Activated naive CD4-positive, alpha-beta T cell treated with anti-CD3 and anti-CD28 coated beads for 36 hours (primary cell): ENCODE measurements at places on chromosomes 1 and 21.
A peak's percentile ranks its signal among the peaks of the same experiment; 100 is the strongest.

GRCh38 chr1:238384381-238384780, 493.7 kb upstream of the ZP4 start:
- DNase-seq = no peak

DNA sequence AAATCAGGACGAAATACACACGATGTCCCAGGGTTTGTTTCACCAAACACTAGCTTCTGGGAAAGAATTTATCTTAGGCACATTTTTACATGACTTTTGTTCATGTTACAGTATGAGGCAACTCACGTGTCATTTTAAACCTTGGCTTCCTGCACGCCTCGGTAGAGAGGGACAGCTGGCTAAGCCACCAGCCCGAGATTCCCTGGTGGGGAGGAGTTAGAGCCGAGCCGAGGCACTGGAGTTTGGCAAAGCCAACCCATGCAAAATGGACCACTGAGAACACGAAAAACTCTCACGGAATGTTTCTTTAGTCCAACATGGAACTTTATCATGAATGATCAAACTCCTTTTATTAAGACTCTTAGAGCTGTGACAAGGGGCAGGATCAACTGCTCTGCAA, 240.0 kb downstream of the DYRK1A start:
- DNase-seq = no peak

DNA sequence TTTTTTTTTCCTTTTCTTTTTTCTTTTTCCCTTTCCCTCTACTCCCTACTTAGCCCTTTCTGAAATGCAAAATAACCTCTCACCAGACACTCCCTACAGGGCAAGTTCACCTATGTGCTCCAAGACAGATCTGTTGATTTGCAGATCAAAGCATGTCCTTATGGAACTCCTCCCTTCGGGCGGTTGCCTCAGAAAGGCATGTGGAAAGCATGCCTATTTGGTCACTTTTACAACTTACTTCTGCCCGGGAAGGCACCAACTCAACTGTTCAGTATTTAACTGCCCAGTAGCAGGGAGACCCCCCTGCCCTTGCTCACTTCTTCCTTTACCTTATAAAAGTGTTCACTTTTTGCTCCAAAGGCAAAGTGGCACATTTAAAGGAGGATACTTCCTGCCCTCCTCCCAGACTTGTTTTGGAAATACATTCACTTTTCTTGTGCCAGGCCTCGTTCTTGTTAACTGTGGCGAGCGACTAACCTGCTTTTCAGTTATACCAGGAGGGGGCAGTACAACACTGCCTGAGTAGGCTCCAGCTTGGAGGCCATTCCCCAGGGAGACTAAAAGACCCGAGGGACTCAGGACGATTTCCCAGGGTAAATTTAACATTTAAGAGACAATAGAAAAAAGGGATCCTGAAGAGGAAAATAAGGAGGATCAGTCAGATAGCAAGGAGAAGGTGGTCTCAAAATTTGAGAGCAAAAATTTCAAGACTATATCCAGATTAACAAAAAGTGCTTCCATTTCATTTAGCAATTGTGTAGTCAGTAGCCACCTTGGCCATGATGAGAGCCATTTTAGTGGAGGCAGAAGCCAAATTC, 12.3 kb upstream of the SLAMF7 start:
- DNase-seq = peak; percentile 81

DNA sequence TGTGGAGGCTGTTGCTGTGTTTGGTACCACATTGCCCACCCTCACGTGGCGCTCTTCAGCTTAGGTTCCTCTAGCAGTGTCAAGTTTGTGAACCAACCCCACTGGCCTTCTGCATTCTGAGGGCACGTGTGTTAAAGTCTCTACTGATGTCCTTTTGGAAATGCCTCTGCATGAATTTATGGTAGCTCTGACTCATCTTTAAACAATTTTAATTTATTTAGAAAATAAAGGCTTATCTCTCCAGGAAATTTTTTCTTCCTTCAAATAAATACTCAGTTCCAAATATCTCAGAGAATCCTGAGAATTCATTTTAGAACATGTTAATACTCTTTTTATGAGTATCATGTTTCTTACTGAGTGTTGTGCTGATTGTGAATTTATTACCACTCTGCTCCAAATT, 5.5 kb downstream of the CD1D start:
- DNase-seq = no peak

DNA sequence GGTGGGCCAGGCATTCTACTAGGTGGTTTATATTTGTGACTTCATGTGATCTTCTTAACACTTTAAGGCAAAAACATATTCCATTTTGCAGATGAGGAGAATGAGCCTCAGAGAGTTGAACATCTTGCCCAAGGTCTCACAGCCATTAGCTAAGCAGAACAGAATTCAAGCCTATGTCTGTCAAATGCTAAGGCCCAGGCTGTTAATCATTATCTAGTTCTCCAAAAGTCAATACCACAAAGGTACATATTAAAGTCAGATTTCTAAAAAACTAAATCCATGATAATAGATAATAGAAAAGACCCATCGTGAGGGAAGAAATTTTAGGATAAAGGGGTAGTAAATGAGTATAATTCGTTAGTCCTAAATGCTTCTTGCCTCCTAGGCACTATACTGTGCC, 234.3 kb downstream of the KCNH1 start:
- no peak for DNase-seq

DNA sequence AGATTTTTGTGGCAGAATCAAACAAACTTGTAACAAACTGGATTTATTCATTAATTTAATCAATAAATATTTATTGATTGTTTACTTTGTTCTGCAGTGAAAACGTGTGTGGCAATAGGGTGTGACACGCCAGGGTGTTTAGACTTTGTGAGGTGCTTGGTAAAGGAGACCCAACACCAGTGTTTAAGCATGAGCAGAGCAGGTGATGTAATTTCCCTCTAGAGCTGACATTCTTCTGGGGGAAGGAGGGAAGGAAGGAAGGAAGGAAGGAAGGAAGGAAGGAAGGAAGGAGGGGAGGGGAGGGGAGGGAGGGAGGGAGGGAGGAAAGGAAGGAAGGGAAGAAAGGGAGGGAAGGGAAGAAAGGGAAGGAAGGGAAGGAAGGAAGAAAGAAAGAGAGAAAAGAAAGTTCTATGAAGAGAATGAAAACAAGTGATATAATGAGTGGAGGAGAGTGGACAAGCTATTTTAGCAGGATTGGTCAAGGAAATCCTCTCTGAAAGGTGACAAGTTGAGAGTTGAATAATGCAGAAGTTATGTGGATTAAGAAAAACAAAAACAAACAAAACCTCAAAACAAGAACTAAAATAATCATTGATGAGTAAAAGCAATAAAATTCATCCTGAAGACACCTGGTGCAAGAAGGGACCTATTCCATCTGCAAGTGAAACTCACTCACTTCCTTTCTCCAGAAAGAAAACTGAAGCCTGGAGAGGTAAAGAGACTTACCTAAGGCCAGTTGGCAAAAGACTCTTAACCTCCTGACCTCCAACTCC, 60.8 kb downstream of the TSEN15 start:
- DNase-seq = no peak

GRCh38 chr1:73744985-73745384, 453.0 kb downstream of the LRRIQ3 start:
- no peak for DNase-seq

- DNase-seq = no peak
These were observed 119.6 kb downstream of the ACTL8 start for GRCh38 chr1:17874710-17875109.

DNA sequence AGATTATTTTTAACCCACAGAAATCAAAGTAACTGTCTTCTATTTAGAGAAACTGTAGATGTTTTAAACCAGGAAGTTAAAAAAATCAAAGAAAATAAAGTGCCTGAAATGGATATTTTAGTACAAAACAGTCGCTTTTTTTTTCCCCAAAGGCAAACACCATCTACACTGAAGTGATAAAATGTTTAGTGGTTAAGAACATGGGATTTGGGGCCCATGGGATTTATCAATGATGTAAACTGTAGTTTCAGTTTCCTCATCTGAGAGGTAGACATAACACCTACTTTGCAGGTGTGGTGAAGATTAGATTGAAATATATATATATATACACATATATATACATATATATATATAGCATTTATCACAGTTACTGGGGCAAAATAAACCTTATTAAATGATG, 22.1 kb downstream of the ASPM start:
- no peak for DNase-seq

DNA sequence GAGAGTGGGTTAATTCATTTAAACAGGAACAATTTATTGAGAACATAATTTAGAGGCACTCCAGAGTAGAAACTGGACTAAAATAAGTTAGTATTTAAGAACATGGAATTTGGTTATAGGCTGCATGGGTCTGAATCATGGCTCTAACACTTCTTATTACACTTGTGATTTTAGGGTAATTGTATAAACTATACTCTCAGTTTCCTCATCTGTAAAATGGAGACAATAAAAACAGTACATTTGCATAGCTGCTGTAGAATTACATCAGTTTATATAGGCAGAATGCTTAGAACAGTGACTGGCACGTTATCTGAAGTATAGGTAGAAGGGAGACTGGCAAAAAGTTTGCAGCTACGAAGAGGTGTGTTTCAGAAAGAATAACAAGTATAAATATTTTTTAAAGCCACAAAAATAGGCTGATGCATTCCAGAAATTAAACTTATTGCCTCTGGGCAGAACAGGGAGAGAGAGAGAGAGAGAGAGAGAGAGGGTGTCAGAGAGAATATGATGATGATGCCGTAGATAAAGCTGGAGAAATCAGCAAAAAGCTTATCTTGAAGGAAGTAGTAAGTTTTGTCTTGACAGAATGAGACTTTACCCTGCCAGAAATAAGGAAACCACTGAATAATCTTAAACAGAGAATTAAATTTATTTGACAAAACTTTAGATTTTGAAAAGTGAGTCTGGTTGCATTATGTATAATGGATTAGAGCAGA, 8.1 kb upstream of the OR6K3 start:
- no peak for DNase-seq

DNA sequence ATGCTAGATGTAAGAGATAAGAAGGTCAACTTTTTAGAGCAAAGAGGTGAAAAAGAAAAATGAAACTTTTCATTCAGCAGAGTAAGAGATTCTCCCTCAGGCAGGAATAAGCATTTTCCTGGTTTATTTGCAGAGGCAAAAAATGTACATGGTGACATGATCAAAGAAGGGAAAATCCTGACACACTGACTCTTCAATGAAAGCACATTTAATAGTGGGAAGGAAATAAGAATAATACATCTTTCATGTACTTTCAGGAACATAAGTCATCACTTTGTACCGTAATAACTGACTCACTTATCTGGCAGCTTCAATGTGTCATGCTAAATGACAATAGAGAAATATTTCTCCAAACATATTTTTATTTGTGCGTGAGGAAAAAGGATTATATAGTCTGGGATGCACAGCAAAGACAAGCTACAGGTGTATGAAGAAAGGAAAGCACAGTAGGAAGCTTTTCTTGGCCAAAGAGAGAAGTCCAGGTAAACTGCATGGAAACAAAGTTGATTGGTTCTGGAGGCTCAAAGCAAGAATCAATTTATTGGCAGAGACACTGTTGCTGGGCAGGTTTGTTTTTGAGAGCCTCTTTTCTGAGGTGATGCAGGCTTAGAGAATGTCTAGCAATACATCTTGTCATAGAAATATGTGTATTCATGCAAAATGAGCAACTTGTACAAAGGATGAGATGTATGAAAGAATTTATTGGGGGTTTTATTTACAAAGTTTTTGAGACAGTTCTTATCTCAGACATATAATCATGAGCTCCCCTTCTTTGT, 1409.0 kb downstream of the PLA2G4A start:
- no peak for DNase-seq

- DNase-seq = no peak
These were observed 17.0 kb downstream of the CAMK1G start for GRCh38 chr1:209600541-209600940.

GRCh38 chr1:229019663-229020271, 251.1 kb upstream of the RAB4A start:
- no peak for DNase-seq

DNA sequence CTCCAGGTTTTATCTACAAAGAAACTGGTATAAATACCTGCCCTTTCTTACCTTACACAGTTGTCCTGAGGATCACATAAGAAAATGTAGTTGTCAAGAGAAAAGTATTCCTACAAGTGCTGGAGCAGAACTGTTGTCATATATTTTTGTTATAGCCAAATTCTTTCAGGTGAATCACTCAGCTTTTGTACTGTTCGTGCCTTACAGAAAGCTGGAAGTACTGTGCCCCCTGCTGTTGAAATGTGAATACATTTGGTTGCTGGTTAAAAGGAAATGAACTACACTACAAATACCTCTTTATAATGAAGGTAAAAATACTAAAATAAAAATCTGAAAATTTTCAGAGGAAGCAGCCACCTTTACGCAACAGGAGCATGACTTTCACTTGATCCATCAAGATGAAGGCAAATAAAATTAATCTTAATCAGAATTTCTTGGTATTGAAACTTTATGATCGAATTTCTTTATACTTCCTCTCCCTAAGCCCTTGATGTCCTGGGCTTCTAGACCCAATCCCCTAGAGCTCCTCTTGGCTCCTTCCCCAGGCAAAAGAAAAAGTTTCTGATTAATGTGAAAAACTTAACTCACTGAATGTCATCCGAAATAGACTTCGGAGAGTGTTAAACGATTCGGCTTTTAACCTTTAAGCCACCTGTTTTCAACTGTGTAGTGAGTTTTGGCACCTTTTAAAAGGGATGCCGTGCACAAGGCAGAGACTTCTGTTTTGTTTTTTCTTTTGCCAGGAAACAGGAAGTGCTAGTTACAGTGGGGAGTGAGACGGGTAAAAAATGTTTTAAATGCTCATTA, 12.5 kb downstream of the CHML start:
- DNase-seq = peak; percentile 69

- no peak for DNase-seq
These were observed 5.1 kb upstream of the DSTYK start for GRCh38 chr1:205216588-205216987.

- no peak for DNase-seq
These were observed 24.3 kb upstream of the SLC19A2 start for GRCh38 chr1:169510060-169510459.

DNA sequence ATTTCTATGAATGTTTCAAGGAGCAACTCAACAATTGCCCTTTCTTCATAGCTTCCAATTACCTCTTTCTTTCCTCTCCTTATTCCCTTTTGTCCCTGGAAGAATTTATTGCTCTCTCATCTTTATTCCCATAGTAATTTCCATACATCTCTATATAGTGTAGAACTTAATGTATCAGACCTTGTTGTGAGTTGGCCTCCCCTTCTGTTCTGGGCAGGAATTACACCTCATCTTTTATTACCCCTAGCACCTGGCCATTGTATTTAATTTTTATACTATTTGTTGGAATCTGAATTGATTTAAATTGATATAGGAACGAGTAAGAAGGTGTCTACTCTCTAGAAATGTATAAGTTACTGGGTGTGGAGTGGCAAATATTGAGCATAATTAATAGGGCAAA, 114.5 kb downstream of the CACHD1 start:
- no peak for DNase-seq

GRCh38 chr1:157551694-157552693, at the start of gene FCRL5:
Gene FCRL5, minus strand, starts transcription at chr1:157552515. Its CDS starts 153 bp downstream, at chr1:157552362.
- DNase-seq = no peak

GRCh38 chr21:38171723-38172344, 85.0 kb upstream of the KCNJ15 start:
- no peak for DNase-seq

- DNase-seq = no peak
These were observed 46.6 kb downstream of the RGS7 start for GRCh38 chr1:241310451-241310850.

GRCh38 chr1:7420098-7420445, 351.0 kb upstream of the VAMP3 start:
- no peak for DNase-seq
